ENCODE measurements at places on chromosomes 1 and 21. TPM values are rescaled to one million over a fixed set of nuclear protein-coding genes. Genes with fewer than 3 reads are reported as not detected.

Gene JAM2
- total RNA-seq = 3.3 TPM

Gene SH2D2A
- total RNA-seq = 0.13 TPM

Gene CIART
- total RNA-seq = 6.0 TPM

Gene HES4
- total RNA-seq = 2.6 TPM

Gene FCRL4
- total RNA-seq = not detected
